ENCODE measurements at places on chromosomes 6 and 20.

GRCh38 chr6:142367501-142368018, 65.8 kb downstream of the ADGRG6 start:
- no peak for DNase-seq

GRCh38 chr20:675453-676314, at the start of gene SCRT2:
TSS of gene SCRT2 (minus strand) at chr20:675802. CDS start at chr20:675601, 201 bp downstream.
- DNase-seq, result peak; percentile 75

DNA sequence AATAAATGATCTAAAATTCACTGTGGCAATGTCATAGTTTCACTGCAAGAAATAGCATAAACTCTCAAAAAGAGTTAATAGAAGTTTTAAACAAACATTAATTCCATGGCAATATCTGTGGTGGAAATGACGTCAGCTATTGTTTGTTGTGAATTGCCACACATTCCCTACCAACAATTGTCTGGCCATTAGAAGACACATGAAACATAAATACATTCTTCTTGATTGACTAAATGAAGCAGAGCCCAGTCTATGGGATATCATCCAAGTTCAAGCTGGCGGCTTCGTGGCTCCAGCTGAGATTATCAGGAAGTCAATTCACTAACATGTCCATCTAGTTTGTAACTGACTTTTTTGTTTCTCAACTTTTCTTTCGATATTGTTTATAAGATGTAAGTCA, 369.0 kb downstream of the ARHGAP18 start:
- DNase-seq, result peak; percentile 44

GRCh38 chr6:133594652-133595110, 294.2 kb upstream of the TCF21 start:
- no peak for DNase-seq

- DNase-seq, result peak; percentile 69
These were observed 50.5 kb upstream of the ENPP5 start for GRCh38 chr6:46221222-46221793.

GRCh38 chr6:52417675-52418111, 2.4 kb upstream of the EFHC1 start:
- DNase-seq, result peak; percentile 57

DNA sequence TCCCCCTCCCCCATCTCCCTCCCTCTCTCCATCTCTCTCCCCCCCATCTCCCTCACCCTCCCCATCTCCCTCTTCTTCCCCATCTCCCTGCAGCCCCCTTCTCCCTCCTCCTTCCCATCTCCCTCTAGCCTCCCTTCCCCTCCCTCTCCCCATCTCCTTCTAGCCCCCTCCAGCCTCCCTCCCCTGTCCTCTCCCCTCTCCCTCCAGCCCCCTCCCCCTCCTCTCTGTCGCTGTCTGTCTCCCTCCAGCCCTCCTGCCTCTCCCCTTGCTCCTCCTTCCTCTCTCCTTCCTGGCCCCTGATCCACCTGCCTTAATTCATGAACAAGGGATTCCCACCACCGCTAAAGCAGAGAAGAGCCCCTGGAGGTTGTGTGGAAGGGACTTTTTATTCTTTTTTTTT, 26.9 kb upstream of the CHMP4B start:
- DNase-seq, result no peak

DNA sequence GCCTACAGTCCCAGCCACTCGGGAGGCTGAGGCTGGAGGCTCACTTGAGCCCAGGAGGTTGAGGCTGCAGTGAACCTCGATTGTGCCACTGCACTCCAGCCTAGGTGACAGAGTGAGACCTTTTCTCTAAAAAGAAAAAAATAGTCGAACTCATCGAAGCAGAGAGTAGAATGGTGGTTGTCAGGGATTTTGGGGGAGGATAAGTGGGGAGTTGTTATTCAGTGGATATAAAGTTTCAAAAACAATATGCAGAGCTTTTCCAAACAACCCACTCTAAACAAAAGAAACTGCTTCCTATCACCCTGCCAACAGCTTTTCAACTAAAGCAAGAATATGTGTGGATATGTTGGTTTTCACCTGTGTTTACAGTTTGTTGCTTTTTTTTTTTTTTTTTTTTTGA, 11.6 kb upstream of the MAK start:
- DNase-seq, result no peak

- DNase-seq, result no peak
These were observed 3.1 kb downstream of the SLC23A2 start for GRCh38 chr20:4998160-4998651.

DNA sequence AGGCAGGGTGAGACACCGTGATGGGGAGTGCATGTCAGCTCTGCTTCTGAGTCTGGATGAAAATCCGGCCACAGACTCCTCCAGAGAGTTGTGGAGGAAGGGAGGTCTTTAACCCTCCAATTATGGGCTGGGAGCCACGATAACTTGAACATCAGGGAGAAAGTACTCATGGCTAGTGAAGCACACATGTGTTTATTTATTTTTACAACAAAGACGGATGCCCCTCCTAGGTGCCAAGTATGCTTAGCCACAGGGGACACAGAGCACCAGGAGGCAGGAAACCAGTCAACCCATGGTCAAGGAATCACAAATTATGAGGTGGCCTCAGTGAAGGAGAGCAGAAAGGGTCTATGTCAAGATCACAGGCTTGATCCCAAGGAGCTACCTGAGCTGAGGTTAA, 54.1 kb downstream of the ZNF217 start:
- DNase-seq, result peak; percentile 13

GRCh38 chr6:37934276-37934675, 114.7 kb downstream of the ZFAND3 start:
- peak; percentile 28 for DNase-seq

DNA sequence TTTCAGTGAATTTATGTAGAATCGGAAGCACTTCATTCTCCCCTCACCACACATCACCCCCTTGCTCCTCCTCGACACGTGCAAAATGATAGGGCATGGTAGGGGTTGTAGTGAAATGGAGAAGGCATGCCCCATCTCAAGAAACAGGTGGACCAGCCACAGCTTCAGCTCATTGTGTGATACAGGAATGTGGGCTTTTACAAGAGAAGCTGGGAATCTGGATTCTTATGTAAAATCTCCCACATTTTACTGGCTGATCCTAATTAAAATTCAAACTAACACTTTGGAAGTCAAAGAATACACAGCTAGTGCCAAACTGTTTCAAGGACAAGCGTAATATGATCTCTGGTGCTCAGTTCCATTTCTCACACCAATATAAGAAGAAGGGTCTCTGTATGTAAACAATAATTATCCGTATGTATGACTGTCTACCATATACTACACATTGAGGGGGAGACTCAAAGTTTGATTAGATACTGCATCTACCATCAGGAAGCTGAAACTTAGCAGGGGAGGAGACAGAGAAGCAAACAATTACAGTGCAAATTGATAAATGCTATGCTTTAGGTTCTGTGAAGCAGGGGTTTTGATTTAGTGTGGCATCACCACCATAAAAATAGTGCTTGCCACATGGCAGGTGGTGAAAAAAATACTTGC, 24.3 kb upstream of the KIAA0408 start:
- no peak for DNase-seq

DNA sequence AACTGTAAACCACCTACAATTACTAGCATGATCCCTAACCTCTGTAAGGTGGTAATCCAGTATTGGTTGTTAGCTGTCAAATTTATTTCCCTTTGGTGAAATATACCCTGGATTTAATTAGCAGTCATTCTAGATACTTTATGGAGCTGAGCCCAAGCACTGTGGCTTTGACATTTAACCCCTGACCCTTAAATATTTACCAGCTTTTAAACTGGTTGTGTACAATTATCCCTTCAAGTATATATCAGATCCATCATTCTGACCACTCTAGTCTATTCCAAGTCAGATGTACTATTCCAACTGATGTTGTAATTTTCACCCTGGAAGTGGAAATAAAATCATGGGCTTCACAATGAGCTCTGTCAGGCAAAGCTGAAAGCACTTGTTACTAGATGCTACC, 229.6 kb downstream of the FOXC1 start:
- DNase-seq, result no peak

- no peak for DNase-seq
These were observed 23.3 kb downstream of the NRSN1 start for GRCh38 chr6:24149296-24149695.

GRCh38 chr6:117465691-117466090, 16.8 kb upstream of the DCBLD1 start:
- no peak for DNase-seq

DNA sequence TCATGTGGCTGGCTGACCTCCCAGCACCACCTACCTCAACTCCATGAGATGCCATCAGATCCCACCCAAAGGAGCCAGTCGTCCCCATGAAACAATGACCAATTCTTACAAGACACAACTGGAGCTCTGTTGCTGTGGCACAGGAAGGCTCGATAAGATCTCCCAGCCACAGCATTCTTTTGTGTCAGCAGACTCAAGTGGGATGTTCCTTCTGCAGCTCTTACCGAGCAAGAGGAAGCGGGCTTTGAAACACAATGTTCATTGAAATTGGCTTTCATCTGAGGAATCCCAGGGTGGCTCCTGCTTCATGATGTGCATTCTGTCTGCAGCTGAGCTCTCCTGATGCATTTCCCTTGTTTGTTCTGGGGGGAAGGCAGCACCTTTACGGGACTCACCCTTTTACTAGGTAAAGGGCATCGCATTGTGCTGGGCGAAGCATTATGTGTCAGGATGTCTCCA, 222.0 kb upstream of the SGK1 start:
- peak; percentile 59 for DNase-seq

- no peak for DNase-seq
These were observed 349.3 kb upstream of the MMS22L start for GRCh38 chr6:97632341-97632740.

DNA sequence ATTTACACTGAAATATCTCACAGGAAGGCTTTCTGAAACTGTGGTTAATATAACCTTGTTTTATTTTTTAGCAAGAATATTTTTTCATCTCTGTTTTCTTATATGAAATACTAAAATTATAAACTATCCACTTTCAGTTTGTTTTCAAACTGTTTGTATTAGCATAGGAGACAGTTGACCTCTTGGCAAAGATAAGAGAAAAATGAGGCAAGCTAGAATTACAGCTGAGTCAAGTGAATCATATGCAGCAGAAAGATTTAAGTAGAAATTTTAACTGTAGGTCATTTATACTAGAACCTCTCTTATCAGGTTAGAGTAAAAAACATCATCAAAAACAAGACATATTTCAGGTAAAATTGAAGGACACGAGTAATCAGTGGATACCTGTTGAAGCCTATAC, 792.6 kb downstream of the PHF3 start:
- peak; percentile 57 for DNase-seq

GRCh38 chr20:8414586-8415274, 282.7 kb downstream of the PLCB1 start:
- peak; percentile 68 for DNase-seq

DNA sequence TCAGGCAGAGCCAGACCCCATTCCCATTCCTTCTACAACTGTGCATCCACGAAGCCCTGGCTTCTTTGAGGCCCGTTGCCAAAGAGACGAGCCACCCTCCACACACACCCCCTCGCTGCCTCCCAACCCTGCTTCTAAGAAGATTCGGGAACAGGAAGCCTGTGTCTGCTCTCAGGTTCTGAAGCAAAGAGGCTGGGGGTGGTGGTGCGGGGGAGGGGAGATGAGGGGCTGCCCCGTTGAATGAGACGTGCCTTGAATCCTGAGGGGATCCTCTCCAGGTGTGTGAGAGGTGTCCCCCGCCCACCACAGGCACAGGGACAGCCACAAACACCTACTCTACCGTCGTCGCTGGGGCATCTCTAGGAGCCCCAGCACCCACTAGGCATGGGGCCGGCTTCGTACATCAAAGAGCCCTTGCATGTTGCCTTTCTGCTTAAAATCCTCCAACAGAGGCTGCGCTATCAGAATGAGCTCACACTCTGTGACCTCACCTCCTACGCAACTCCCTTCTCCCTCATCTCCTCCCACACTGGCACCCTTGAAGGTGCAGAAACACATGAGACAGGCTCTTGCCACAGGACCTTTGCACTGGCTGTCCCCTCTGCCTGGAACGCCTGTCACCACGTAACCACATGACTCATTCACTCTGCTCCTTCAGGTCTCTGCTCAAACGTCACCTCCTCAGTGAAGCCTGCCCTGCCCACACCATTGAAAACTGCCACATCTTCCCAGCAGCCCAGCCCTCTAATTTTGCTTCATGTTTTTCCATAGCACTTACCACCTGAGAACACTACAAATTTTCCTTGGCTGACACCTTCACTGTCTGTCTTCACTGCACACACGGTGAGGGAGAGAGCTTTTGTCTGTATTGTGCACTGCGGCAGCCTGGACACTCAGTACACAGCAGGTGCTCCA, 58.5 kb downstream of the PREX1 start:
- DNase-seq, result no peak

DNA sequence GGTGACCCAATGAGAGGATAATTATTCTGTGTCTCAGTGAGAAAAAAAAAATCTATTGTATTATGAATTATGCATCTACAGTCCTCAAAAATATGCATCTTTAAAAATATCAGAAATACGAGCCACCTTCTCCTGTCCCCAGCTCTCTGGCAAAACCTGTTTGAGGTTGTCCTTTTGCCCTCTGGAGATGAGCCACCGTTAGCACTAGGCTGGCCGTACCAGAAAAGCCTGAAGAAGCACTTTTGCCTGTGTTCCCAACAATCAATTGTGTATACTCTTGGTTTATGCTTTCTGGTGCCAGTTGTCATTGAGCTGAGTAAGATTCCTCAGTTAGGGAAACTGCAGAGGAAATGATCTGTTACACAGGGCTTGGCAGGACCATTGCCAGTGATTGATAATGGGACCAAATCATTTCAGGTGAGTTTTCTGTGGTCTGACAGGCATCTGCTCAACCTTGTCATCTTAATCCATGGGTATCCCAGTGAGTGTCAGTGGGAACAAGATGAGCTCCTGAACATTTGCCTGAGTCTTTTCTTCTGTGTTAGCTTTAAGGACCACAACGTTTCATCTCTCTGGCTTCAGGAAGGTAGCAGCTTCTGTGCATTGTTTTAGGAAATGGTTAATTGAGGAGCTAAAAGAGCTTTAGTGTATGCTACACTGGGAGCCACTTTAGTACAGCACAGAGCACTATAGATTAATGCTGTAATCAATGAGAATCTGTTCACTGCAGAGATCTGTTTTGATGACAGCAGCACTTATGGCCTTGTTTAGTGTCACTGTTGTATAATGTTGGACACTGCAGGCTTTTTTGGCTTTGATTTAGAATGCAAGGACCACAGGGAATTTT, 330.1 kb downstream of the RIMS1 start:
- no peak for DNase-seq

GRCh38 chr20:48866936-48867335, 39.1 kb upstream of the PREX1 start:
- DNase-seq, result no peak

- DNase-seq, result no peak
These were observed 1348.5 kb downstream of the GRIK2 start for GRCh38 chr6:102742028-102742427.

DNA sequence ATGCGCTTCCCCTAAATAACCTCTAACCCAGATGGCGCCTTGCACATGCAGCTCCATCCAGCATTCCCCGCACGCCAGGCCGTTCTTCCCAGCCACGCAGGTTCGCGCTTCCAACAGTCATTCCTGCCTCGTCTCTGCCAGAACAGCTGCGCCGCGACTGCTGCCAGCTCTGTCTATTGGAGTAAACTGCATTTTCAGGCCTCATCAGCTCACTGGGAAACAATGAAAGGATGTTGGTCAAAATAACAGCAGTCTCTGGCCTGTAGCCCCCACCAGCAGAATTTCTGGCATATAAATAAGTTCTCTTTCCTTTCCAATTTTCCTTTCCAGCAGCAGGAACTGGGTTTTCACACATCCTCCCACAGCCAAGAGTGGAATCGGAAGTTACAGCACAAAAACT, 14.6 kb downstream of the NRSN1 start:
- DNase-seq, result no peak

Data from choroid plexus epithelial cell (primary cell).